Stimulated activated naive CD8-positive, alpha-beta T cell treated with anti-CD3 and anti-CD28 coated beads, Interleukin-15, Interleukin-2, amounts not matched to agents 100 U/mL and 50 U/mL, for 24 hours (primary cell): ENCODE measurements at places on chromosomes 2 and 18.

DNA sequence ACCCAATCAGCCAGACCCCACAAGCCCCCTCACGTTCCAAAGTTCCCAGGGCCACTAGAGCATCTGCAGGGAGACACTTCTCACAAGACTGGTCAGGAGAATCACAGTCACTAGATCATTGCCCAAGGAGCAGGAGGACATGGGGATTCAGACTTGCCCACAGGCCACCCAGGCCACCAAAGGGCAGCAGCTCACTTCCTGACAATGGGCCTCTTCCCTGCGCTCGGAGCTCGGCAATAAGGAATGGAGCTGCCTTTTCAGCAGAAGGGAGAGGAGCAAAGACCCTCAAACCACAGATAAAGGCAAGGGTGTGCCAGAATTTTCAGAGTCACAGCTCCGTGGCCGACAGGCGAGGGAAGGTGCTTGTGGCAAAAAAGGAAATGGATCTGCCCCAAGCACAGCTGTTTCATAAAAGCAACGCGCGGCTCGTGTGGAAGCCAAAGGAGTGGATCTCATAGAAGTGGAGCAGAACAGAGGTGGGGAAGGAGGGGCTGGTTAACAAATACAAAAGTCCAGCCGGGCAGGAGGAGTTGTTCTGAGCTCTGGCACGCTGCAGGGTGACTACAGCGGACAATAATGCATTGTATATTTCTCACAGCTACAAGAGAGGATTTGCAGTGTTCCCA lies 72.1 kb downstream of the EDAR start:
- no peak for DNase-seq

DNA sequence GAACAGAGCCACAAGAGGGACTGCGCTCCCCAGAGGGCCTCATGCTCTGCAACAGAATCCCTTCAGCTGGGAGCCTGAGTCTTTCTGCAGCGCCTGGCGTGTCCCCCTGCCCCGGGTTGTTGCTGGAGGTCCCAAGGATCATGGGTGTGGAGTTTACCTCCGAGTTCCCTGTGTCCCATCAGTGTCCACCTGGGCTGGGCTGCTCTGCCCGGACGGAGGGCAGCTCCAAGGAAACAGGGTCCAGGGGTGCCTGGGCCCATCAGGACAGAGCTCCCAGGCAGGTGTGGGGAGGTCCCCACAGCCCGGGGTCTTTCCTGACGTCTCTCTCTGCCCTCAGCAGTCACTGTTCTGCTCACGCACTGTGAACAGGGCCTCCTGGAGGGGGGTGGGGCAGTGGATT lies 63.5 kb downstream of the EMILIN2 start:
- DNase-seq, result no peak

DNA sequence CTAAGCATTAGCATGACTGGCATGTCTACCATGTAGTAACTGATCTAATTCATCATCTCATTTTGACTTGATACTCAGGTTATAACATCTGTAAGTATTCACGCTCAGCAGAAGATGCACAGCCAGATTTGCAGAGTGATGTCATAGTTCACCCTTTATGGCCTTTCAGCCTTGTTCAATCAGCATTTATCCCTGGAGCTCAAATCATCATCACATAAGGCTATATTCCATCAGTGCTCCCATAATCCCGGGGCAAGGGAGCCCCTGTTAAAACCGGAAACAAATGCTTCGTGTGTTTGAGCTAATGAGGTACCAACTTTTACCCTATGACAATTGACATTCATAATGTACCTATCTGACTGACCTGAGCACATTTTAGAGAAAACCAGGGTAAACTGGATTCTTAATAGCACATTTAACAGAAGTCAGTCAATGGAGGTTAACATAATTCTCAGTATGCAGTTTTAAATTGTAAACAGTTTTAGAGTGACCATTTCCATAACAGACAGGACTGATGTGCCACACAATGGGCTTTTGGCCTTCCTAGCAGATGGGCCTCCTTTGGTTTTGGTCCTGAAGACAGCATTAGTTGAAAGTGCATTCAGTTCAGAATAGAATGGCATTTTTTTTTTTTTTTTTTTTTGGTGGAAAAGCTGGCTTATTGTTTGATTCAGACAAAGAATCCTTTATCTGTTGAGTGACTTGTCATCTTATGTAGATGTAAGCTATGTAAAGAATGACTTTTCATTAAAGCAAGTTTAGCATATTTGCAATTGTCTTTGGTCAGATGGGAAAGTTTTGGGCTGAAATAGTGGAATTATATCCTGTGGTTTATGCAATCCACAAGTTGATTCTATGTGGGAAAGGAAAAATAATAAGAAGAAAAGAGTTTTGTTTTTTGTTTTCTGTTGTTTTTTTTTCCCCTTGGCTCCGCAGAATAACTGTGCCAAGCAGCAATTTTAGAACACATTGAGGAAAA lies 866.0 kb upstream of the ACVR2A start:
- no peak for DNase-seq

DNA sequence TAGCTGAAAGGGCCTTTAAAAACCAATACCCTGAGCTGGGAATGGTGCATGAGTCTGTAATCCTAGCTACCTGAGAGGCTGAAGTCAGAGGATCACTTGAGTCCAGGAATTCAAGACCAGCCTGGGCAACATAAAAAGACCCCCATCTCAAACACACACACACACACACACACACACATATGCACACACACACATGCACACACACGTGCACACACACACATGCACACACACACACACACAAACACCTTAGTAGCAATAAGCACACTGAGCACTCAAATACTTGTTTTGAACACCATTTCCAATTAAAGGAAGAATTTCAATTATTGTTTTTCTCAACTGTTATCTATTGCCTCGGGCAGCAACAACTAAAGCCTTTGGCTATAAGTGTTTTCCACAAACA lies 25.6 kb upstream of the UBE2F start:
- no peak for DNase-seq

- no peak for DNase-seq
Observed at GRCh38 chr2:190328573-190329147, 9.0 kb upstream of the HIBCH start.

DNA sequence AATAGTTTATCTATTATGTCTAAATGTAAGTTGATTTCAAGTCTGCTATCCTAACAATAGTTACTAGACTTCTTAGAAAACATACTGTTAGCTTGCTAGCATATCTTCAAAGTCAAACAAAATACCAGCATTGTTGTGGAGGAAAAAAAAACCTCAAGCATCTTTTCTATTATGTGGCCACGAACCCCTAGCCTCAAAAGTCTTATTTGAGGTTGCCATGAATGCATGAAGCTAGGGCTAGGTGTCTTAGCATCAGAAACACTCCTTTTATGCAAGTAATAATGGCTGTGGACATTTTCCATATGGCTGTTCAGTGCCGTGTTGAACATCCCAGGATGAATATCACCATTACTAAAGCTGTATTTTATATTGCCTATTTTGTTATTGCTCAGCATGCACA lies 86.6 kb upstream of the OTX1 start:
- no peak for DNase-seq

- no peak for DNase-seq
Observed at GRCh38 chr2:10163498-10164486, 41.3 kb downstream of the RRM2 start.

DNA sequence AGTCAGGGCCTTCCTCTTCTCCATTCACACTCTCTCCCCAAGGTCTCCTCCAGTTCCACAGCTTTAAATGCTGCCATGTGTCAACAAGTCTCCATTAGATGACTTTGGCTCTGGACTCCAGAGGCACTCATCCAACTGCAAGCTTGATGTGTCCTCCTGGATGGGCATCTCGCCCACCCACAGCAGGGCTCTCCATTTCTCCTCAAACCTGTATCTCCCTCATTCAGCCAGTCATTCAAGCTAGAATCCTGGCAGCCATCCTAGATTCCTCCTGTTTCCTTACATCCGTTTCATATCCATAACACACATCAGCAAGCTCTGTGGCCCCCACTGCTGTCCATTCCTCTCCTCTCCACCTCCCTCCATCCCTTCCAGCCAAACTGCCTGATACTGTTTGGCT lies 88.4 kb upstream of the AFF3 start:
- DNase-seq, result no peak

GRCh38 chr2:67457699-67458098 lies 60.6 kb downstream of the ETAA1 start:
- DNase-seq, result no peak

DNA sequence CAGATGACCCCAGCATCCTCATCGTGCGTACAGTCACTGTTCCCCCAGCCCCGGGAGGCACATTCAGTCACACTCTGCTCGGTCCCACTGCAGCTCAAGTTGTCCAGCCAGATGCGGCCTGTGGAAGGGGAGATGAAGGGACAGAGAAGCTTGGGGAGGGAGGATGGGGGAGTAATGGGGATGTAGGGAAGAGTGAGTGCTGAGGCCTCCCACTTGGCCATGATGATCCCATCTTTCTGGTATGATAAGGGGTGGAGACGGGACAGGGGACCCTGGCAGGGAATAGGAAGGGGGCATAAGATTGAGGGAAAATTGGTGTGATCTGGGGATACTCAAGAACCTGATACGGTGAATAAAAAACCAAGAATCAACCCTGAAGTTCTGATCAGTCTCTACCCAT lies 3.5 kb downstream of the LOXL3 start:
- DNase-seq, result no peak

- no peak for DNase-seq
Observed at GRCh38 chr2:128280158-128280871, 38.4 kb downstream of the HS6ST1 start.

DNA sequence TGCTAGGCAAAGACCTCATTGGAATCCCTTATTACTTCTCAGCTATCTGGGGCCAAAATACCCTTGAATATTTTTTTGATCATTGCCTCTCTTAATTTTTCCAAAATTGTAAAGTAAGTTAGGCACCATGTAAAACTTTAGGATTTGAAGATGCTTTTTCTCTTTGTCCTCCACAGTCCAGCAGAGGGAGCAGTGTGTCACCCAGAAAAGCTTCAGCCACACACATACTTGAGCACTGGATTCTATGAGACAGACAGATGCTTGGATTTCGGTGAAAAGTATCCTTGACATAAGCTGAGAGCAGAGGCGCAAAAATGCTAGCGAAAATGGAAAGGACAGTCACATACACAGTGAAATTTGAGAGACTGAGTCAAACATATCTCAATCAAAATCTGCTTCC lies 74.7 kb upstream of the KCNJ3 start:
- no peak for DNase-seq

- DNase-seq, result no peak
Observed at GRCh38 chr18:66111018-66111417, 360.2 kb downstream of the CDH7 start.

DNA sequence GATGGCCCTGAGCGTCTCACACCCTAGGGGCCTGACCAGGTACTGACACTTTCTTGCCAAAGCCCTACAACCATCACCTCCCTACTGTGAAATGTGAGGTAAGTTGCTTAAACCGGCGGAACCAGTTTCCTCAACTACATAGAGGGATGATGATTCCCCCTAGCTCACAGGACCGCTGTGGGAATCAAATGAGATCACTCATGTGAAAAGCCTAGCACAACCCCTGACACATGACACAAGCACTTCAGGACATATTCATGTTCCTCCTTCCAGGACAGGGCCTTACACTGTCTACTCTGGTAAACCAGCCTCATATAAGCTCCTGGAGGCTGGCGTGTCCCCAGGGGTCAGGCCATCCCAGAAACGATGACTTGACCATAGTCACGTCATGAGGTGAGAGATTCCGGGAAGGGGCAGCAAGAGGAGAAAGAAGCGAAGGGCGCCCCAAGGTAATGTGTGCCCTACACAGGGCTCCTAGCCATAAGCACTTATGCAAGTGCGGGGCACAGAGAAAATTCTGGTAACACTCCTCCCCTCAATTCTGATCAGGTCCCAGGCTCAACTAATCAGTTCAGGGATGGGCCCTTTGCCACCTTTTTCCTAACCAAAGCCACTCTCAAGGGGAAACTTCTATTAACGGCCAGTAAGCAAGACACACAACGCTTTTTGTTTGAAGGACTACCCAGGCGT lies 49.5 kb downstream of the C2orf42 start:
- DNase-seq, result peak; percentile 75

DNA sequence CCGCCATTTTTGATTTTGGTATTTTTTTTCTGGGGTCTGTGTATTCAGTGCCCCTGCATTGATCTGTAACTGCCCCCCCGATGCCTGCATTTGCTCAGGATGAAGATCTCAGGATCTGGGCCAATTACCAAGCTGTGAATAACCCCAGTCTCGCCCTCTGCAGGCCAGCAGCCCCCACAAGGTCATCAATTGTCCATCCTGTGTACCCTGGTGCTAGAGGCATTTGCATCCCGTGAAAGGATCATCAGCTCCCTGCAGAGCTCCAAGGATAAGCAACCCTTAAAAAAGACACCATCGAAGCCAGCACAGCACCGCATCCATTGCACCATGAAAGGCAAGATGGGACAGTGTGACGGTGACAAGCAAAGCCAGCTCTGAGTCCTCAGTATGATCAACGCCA lies 154.1 kb upstream of the KLHL29 start:
- DNase-seq, result no peak

- DNase-seq, result no peak
Observed at GRCh38 chr2:905833-906140, 44.9 kb upstream of the SNTG2 start.

DNA sequence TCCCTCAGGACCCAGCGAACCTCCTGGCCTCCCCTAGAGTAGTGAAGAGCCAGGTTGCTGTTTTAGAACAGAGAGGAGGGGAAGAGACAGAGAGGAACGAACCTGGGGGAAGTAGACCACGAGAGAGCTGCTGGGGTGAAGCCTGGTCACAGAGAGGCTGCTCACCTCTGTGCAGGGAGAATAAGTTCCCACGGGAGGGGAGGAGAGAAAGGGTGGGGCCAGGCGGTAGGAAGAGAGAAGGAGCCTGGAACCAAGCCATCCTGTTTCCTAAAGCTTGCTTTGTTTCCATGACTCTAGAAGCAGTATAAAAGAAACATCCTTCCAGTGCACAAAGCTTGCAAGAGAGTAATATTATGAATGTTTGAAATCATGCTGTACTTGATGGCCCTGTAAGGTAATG lies 147.9 kb downstream of the MYT1L start:
- DNase-seq, result no peak

DNA sequence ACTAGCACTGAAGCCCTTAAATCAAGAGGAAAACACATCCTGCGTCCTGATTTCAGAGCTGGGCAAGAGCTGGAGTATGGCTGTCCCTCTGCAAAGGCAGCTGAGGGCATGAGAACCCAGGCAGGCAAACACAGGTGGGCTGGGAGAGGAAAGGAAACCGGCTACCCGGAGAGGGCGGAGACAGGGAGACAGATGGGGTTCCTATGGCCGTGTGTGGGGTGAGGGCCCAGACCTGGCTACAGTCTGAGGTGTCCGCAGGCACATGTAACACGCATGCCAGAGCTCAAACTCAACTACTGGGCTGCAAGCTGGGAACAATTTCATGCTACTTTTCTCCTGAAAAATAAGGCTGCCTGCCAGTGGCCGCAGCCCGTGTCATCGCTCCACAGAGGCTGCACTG lies 2.7 kb downstream of the COPS9 start:
- no peak for DNase-seq

DNA sequence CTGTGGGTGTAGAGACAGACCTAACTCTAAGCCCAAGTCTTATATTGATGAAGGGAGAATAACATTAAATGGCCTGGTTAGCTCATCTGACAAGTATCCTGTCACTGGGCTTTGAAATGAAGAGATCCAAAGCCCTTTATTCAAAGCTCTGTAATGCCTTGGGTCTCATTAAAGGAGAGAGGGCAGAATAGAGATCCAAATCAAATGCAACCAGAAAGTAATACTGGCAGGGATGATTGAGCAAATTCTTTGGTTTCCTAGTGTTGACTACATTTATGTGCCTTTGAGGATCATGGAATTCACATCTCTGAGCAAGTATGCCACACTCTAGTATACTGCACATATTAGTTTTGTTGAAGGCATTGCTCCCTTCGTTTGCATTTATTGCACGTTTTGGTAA lies 147.9 kb upstream of the CAVIN2 start:
- no peak for DNase-seq

- no peak for DNase-seq
Observed at GRCh38 chr2:36858551-36859365, 107.6 kb downstream of the STRN start.
